ENCODE measurements at places on chromosomes 1 and 21.
A peak's percentile ranks its signal among the peaks of the same experiment; 100 is the strongest.

DNA sequence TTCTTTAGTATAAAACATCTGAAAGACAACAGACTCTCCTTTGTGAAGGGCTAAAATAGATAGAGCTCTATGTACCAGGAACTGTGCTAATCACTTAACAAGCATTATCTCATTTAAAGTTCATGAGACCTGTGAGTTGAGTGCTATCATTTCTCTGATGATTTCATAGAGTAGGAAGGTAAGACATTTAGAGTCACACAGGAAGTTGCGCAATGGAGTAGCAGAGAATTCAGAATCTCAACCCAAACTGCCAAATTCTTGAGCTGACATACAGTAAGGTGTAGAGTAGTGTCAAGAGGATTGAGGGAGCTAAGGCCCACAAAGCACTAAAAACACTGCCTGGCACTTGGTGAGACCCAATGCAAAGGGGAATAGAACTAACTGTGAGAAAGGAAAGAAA lies 384.3 kb downstream of the NTNG1 start:
- no peak for DNase-seq

GRCh38 chr1:192513697-192514096 lies 61.9 kb upstream of the RGS1 start:
- no peak for DNase-seq

GRCh38 chr1:9892563-9893528 lies 17.2 kb downstream of the CTNNBIP1 start:
- peak; percentile 79 for DNase-seq

DNA sequence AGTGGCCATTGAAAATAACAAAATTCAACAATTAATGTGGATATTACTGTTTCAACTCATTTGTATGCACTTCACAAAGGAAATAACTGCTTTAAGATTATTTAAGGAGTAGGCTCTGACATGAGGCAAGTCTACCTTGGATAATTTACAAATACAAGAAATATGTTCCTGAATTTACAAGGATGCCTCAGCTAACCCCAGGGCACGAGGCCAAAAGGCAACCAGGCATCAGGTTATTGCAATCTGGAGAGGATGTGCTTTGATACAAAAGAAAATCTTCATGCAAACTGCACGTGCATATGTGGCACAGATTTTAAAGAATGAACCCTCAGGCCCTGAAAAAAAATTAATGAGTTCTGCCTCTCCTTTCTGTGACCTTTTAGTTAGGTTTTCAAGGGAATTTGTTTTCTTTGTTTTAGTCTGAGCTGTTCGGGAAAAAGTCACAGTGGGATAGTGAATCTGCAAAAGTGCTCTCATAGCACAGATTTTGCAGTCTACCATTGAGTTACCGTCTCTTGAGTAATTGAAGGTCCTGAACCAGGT lies 1304.2 kb upstream of the ADGRL4 start:
- DNase-seq = no peak

DNA sequence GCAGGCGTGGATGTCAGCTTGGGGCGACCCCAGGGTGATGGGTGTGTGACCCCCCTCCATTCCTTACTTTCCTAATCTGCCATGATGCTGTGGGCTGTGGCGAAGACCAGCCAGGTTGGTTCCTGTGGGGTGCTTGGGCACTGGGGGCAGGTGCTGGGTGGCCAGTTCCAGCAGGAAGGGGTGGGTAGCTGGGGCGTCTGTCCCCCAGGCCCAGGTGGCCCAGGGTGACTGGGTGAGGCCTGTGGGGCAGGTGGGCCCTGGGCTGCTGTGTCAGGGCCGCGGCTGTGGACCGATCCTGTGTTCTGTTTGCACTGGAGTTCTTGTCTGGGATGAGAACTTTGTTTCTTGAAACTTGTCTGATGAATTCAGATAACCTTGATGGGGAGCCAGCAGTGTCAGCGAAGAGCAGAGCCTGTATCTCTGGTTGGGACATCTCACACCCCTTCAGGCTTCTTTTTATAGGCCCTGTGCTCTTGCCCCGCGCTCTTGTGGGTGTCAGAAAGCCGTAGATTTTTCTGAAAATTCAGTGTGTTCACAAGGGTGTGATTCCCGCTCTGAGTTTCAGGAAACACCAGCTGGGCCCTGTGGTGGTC lies 3.7 kb downstream of the PRKCZ start:
- DNase-seq = no peak

DNA sequence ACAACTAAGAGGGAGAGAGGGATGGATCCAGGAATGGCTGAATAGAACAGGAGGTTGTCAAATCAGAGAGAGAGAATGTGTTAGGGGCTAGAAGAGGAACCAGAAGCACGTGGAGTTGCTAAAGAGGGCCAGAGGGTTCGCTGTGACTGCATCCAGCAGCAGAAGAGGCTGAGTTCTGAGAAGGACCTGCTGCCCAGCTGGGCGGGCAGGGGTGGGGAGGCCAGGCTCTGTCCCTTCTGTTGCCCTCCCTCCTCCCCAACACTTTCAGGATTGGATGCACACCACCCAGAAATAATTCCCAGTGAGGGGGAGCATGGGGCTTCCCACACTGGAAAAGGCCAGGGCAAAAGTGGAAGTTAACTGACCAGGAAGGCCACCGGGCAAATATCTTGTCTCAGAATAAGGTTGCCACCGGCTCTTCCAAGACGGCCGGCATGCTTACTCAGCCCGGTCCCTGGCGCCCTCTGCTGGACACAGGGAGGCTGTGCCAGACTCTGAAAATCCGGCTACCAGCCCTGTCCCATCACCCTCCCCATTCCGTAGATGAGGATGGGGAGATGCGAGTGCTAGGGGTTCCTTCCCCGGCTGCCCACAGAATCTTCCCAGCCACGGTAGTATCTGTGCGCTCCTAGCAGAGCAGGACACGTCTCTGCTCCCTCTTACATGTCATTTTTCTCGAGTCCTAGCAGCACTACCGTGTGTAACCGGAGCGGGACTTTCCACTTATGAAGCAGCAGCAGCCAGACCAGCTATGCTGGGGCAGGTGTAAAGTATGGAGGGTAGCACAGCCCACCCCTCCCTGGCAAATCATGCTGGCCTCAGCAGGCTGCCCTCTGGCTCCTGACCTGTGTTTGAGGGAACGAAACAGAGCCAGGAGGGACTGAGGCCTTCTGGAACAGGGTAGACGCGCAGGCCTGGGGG lies 46.8 kb upstream of the A3GALT2 start:
- DNase-seq = peak; percentile 94

DNA sequence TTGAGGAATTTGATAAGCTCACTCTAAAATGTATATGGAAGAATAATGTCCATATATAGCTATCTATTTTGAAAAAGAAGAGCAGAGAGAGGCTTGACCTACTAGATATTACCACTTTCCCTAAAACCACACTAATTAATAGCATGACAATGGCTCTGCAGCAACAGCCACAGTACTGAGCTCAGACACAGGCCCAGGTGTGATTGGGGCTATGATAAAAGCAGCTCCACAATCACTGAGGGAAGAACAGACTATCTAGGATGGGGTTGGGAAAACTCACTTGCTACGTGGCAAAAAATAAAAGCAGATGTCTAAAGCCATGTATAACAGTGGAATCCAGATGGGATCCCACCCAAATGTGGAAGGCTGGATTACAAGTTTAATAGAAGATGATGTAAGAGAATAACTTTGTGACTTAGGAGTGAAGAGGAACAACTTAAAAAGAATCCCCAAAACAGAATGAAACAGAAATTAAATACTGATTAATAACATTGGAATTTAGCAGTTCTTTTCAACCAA lies 80.8 kb upstream of the RAB4A start:
- DNase-seq = no peak

- DNase-seq = peak; percentile 84
Measured at GRCh38 chr1:244322791-244323521, 128.8 kb downstream of the ADSS2 start.

DNA sequence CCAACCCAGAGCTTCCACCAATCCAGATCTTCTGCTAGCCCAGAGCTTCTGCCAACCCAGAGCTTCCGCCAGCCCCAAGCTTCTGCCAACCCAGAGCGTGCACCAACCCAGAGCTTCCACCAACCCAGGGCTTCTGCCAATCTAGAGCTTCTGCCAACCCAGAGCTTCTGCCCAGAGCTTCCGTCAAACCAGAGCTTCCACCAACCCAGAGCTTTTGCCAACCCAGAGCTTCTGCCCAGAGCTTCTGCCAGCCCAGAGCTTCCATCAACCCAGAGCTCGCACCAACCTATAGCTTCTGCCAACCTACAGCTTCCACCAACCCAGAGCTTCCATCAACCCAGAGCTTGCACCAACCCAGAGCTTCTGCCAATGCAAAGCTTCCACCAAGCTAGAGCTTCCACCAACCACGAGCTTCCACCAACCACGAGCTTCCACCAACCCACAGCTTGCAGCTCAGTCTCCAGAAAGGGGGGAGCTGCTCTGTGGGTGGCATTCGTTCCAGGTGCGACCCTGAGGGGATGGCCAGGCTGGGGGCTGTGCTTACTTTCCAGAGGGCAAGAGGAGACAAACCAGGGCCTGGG lies 23.8 kb downstream of the CRYAA start:
- DNase-seq = no peak

DNA sequence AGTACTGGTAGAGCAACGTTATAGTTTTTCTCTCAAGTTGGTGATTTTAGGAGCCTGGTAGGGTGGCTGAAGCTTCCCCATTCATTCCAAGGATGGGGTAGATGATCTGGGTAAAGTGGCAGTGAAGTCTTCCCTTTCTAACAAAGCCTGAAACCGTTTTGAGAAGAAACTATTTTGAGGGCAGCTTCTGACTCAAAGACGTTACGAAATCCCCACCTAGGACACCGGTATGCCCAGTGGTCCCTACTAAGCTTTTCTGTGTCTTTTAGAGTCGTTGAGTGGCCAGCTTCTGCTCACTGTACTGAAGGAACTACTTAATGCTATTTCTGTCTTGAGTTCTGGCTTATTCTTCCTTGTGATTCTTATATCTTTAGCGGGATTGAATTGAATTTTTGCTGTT lies 1.4 kb downstream of the WDTC1 start:
- DNase-seq = peak; percentile 16

- peak; percentile 38 for DNase-seq
Measured at GRCh38 chr1:243731974-243732625, 117.9 kb downstream of the AKT3 start.

- DNase-seq = no peak
Measured at GRCh38 chr21:31394309-31394708, 50.2 kb upstream of the TIAM1 start.

DNA sequence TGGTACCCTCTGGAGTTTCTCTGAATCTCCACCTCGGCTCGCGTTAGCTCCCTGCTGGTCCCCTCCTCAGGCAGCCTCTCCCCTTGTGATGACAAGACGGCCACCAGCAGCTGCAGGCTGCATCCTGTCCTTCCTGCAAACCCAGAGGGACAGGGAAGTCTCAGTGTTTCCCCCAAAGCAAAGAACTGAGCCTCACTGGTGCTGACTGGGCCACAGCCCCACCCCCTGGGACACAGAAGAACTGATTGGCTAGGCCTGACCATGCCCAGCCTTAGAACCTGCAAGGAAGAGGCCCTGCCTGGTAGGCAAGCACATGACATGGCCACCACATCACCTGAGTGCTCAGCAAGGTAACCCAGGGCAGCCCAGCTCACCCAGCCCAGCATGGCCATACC lies 34.6 kb downstream of the TMEM51 start:
- no peak for DNase-seq

DNA sequence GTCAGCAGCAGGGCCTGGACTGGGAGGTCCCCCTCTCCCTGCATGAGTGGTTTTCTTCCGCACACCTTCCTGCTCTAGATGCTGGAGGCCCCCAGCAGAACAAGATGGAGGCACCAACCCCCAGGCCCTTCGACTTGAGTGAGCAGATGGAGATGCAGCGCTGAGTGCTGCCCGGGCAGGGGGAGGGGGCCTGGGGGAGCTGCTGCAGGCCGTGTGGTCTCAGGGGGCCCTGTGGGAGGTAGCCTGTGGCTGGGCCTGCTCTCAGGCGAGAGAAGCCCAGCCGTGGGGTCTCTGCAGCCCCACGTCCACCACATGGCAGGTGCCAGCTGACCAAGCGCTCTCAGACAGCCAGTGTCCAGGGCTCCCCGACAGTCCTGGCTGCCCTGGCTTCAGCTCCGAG lies 1.2 kb upstream of the FAAP20 start:
- DNase-seq = no peak

DNA sequence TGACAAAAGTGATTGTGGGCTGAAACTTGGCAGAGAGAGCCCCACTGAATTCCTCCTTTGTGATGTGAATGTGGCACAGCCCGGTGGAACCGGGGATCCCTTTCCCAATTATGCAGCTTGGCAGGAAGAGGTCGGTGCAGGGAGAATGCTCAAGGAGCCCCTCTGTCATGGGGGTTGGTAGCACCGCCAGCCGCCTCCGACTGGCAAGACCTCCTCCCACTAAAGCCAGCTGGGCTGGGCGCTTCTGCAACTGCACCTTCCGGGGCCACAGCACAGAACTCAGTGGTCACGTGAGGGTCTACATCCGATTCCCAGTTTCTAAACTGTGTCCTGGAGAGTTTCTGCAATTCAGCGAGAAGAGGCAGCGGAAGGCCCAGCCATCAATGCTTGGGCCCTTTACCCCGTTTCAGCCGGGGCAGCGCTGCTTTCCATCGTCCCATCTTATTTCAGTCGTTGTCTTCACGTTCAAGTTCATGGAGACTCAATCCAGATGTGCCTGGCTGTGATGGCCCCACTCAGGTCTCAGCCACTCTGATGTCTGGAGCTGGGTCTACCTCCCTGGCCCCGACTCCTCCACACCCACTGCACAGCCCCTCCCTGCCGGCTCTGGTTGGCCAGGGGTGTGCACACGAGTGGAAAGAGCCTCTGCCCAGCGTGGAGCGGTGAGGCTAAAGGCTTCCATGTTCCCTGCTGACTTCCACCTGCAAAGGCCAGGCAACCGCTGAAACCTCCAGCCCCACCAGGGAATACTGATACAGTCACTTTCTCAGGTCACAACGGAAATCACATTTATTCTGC lies 39.8 kb upstream of the FHAD1 start:
- no peak for DNase-seq

DNA sequence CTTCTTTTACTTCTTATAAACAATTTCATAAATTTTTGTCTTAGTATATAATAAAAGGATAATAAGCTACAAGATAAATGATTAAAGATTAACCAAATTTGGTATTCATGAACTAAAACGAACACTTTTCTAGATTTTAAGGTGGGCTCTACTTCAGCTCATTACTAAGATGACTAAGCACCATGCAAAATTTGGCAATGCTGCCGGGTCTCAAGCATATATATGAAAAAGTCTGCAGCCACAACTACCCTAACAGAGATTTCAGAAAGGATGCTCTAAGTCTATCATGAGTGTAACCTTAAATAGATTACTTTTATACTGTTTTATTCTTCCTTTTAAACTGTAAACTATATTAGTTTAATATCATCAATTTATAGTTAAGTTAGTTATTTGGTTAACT lies 47.8 kb downstream of the BRWD1 start:
- DNase-seq = no peak

- no peak for DNase-seq
Measured at GRCh38 chr21:42684109-42684916, 30.9 kb downstream of the PDE9A start.

DNA sequence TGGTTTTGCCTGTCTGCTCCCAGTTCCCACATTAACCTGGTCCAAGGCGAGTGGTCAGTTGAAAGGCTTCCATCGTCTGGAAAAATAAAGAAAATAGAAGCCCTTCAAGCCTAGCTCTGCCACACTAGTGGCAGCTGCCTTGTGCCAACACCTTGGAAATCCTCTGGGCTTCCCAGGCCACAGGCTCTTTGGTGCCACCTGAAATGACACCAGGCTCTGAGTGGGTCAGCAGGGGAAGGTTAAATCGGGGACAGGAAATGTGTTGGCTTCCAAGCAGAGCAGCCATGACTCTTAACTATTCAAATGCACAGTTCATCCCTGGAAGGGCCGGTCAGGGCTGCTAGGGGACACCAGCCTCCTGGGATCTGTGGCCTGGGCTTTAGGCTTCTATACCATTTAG lies 558.7 kb downstream of the MATN1 start:
- no peak for DNase-seq

GRCh38 chr1:43383449-43383848 lies 6.2 kb downstream of the MED8 start:
- DNase-seq = no peak

Measured in inflammatory macrophage treated with lipopolysaccharide for 1 hour (primary cell).